ENCODE measurements at places on chromosomes 2 and 18.

DNA sequence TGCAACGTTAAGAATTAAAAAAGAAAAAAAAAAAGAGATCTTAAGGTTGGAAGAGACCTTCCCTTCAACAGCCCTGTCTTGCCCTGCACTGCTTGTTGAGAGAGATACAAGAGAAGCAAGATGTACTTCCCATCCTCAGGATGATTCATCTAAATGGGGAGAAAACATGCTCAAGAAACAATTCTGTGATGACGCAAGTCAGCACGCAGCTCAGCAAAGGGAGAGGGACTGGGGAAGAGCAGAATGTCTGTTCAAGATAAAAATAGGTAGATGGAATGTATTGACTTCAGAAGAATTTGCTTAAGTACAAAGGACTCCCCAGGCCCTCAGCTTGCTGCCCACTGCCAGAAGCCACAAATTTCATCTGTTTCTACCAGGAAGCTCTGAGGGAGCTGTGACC lies 198.2 kb upstream of the SPRED2 start:
- no peak for DNase-seq

- no peak for DNase-seq
These were observed 18.8 kb downstream of the TEX44 start for GRCh38 chr2:231611273-231612108.

- DNase-seq: no peak
These were observed 14.5 kb downstream of the CERS6 start for GRCh38 chr2:168470320-168471162.

DNA sequence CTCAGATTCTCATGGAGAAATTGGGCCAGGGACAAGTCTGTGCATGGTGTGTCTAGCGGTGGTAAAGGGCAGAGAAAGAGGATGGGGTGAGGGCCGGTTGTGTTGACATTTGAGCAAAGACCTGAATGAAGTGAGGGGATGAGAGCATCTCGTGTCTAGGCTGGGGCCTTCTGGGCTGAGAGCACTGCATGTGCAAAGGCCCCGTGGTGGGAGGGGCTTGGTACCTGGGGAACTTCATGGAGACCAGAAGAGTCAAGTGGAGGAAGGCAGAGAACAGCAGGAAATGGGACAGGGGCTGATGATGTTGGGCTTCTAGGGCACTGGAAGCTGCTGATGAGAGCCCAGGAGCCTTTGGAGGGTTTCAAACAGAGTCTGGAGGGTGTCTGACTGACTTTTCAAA lies 76.8 kb downstream of the SH3BP4 start:
- no peak for DNase-seq

DNA sequence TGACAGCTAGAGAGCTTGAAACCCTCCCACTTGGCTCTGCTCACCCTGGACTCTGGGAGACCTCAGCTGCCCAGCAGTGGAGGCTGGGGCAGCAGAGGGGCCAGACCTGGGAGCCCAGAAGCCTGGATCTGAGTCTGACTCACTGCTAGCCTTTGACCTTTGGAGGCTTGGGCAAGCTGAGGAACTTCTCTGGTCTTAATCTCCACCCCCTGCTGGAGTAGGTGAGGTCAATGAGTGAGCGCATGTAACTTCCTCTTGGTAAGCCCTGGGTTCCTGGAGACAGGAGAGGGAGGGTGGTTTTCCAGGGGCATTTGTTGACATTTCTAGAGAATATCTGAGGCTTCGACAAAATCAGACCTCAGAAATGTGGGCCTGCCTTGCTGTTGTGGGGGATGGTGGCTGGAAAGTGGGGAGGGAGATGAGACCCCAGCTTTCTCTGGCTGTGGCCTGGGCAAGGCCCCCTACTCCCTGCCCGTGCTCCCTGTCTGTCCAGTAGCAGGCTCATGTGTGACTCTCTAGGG lies 73.0 kb upstream of the YWHAQ start:
- DNase-seq: no peak

DNA sequence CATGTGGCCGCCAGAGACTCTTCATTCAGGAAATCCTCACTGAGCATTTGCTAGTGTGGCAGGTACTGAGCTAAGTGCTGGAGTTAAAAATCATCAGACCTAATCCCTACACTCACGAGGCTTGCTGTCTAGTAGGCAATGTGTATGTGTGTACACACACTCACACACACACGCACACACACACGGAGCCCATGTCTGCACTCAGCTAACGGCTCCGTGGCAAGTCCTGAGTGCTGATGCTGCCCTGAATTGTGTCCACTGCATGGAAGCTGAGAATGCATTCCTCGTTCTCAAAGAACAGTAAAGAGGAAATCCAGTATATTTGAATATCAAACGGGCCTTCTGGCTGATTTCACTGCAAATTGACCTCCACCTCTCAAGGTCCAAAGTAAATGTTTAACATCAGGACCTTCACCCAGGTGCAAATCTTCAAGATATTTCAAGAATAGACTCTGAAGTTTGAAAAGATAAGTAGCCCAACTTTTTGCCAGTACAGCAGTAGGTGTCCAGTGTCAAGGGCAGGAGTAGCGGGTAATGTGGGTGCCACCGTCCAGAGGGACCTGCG lies 136.1 kb upstream of the TTC39C start:
- no peak for DNase-seq

GRCh38 chr18:26710470-26711096 lies 154.9 kb downstream of the AQP4 start:
- DNase-seq: no peak

- DNase-seq: no peak
These were observed 5.6 kb downstream of the DSC1 start for GRCh38 chr18:31156821-31157763.

Measured in stimulated activated CD8-positive, alpha-beta memory T cell treated with anti-CD3 and anti-CD28 coated beads, Interleukin-7, amount 100 ng/mL, for 24 hours (primary cell).